ENCODE measurements at places on chromosomes 11 and 22.
A peak's percentile ranks its signal among the peaks of the same experiment; 100 is the strongest.

DNA sequence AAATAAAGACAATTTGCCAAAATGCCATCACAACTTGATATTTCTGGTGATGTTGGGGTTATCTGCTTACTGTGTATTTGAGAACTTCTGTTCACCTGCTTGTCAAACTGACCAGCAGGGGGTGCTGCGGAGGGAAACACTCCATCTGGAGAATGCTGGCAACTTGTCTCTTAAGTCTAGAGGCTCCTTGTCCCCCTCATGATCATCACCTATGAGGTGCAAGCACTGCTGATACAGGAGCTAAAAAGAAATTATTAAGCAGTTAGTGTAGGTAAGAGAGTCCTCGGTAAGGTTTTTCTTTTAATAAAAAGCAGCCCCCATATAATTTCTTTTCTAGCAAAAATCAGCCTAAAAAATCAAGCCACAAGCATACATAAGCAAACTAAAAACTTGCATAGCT lies 32.7 kb upstream of the GLYATL1B start:
- DNase-seq, result peak; percentile 73

- no peak for DNase-seq
Observed at GRCh38 chr11:96714689-96715088, 324.9 kb downstream of the JRKL start.

DNA sequence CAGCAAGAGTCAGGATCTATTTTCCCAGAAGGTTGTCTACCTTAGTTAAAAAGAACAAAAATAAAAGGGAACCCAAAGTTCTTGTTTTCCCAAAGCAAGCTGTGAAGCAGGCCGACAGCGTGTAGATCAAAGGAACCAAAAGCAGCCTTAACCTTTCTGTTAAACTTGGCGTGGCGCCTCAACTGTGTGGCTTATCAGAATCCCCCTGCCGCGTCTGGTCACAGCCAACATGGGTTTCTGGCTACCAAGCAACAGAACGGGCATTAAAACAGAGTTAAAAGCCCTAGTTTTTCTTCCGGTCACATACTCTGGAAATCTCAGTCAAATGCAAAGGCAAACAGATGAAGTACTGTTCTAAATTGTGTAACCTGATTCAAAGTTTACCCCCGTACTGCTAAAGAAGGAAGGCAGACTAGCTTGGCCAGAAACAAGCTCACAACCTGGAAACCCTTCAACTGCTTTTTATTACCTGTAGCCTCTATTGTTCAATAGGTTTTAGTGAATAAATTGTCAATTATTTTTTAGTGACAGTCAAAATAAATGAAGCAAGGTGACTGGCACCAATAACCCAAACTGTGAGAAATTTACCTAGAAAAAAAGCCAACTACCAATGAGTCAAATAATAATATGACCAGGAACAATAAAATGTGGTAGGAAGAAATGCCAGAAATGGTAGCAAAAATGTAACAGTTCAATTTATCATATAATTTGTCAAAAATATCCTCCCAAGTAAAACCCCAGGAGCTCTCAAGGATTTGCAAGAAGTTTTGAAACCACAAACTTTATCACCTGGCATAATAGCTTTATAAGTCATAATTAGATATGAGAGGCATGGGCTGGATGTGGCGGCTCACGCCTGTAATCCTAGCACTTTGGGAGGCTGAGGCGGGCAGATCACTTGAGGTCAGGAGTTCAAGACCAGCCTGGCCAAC lies 21.4 kb downstream of the CHKA start:
- no peak for DNase-seq

DNA sequence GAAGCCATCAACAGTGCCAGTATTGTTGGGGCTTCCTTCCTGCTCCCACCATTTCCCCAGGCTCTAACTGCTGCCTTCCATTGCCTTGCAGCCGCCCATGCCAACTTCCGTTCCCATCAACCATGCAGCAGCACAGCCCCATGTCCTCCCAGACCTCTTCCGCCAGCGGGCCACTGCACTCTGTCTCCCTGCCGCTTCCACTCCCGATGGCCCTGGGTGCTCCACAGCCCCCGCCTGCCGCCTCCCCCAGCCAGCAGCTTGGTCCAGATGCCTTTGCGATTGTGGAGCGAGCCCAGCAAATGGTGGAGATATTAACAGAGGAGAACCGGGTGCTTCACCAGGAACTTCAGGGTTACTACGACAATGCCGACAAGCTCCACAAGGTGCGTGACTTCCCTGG lies 53.3 kb downstream of the AMOTL1 start:
- no peak for DNase-seq

- DNase-seq, result no peak
Observed at GRCh38 chr11:106828976-106829375, 189.3 kb downstream of the GUCY1A2 start.

- DNase-seq, result no peak
Observed at GRCh38 chr22:47053013-47053725, 290.7 kb downstream of the TBC1D22A start.

DNA sequence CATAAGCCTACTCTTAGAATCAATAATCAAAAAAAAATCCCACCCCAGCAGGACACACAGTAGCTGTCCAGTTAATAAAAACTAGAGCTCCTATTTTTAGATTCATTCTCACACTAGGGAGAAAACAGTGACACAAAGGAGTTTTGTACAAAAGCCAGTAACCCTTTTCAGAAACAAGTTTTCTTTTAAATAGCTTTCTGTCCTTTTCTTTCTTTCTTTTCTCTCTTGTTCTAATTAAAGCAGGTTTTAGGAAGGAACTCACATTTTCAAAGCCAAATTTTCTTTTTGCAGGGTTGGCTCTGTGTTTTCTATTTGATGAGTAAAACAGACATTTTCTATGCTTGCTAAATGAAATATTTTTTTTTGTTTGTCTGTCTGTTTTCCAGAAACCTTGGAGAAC lies 1390.7 kb downstream of the FAM181B start:
- DNase-seq, result no peak

- DNase-seq, result no peak
Observed at GRCh38 chr11:126512251-126512650, 156.8 kb downstream of the ST3GAL4 start.

- no peak for DNase-seq
Observed at GRCh38 chr22:32286290-32286840, 31.2 kb upstream of the SLC5A4 start.

GRCh38 chr11:126624506-126624905 lies 269.0 kb downstream of the ST3GAL4 start:
- DNase-seq, result no peak

DNA sequence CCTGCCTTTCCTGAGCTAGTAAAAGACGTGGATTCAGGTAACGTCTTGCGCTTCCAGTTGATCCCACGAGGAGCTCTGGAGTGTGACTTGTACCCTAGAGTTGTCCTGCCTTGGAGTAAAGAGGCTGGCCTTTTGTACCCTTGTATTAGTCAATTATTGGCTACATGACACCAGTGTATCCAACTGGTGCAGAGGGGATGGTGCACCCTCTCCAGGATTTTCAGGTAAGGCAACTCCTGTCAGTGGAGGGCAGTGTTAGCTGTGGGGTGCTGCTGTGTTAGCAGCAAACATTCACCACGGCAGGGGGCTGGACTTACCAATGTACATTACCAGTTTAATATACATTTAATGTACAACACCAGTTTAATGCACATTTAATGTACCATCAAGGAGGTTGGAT lies 233.5 kb downstream of the MIAT start:
- no peak for DNase-seq

DNA sequence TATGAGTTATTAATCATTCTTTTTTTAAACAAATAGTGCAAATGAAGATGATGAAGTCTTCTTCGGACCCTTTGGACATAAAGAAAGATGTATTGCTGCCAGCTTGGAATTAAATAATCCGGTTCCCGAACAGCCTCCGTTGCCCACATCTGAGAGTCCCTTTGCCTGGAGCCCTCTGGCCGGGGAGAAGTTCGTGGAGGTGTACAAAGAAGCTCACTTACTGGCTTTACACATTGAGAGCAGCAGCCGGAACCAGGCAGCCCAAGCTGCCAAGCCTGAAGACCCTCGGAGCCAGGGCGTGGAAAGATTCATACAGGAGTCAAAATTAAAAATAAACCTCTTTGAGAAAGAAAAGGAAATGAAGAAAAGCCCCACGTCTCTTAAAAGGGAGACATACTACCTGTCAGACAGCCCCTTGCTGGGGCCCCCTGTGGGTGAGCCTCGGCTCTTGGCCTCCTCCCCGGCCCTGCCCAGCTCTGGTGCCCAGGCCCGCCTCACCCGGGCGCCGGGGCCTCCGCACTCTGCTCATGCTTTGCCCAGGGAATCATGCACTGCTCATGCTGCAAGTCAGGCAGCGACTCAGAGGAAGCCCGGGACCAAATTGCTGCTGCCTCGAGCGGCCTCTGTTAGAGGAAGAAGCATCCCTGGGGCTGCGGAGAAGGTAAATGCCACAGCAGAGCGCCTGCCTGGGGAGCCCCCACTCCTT lies 11.8 kb downstream of the GTSE1 start:
- no peak for DNase-seq

- no peak for DNase-seq
Observed at GRCh38 chr11:119863851-119864601, 135.0 kb upstream of the NECTIN1 start.

GRCh38 chr11:132158696-132159095 lies 788.3 kb downstream of the NTM start:
- no peak for DNase-seq

GRCh38 chr22:48310289-48310688 lies 1517.4 kb downstream of the BRD1 start:
- DNase-seq, result no peak

GRCh38 chr11:18700375-18700774 lies 1.8 kb downstream of the TMEM86A start:
- no peak for DNase-seq

- no peak for DNase-seq
Observed at GRCh38 chr11:19560156-19560555, 152.5 kb upstream of the NAV2 start.

- DNase-seq, result no peak
Observed at GRCh38 chr22:47206666-47207218, 444.3 kb downstream of the TBC1D22A start.

DNA sequence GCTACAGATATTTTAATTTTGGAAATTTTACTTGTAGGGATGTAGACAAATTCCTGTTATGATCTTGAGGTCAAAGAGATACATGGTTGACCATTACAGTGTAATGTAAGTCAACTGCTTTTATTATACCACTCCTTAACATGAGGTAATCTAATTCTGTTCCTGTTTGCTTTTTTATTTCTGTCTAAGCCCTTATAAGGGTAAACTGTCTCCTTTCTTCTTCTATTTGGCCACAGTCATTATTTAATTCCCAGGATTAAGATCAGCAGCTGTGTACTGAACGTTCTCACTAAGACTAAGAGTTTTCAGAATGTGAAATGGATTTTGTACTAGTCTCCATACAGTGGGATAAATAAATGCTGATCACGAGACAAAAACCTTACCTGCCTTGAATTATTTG lies 32.8 kb downstream of the C2CD3 start:
- no peak for DNase-seq

- no peak for DNase-seq
Observed at GRCh38 chr11:1825785-1826451, 8.9 kb upstream of the SYT8 start.

DNA sequence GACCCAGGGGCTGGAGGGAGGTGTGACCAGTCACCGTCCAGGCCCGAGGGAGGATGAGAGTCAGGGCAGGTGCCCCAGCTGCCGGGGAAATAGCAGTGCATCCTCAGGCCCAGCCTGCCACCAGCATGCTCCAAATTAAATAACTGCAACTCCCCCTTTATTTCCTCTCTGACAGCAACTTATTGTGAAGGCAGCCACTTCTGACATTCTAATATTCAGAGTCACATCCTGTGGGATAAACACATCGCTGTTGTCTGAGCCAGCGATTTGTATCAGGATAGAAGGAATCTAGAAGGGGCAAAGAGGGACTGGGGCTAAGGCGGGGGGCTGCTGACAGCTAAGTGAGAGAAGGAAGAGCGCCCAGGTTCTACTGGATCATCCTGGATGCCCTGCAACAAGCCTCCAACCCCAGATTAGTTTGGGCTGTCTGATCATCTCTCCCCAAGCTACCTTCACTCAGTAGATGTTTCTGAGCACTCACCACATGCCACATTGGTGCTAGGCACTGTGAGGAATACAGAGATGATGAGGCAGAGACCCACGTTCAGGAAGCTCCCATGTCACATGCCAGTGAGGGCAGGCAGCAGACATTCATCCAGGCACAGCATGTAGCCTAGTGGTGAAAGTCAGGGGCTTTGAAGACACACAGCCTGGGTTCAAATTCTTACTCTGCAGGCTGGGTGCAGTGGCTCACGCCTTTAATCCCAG lies 214.1 kb downstream of the BUD13 start:
- DNase-seq, result no peak

Measured in stimulated activated CD4-positive, alpha-beta T cell treated with anti-CD3 and anti-CD28 coated beads, TNF-alpha, amount 100 ng/mL, for 1 hour (primary cell).